ENCODE measurements at places on chromosomes 1 and 21.
A peak's percentile ranks its signal among the peaks of the same experiment; 100 is the strongest.

DNA sequence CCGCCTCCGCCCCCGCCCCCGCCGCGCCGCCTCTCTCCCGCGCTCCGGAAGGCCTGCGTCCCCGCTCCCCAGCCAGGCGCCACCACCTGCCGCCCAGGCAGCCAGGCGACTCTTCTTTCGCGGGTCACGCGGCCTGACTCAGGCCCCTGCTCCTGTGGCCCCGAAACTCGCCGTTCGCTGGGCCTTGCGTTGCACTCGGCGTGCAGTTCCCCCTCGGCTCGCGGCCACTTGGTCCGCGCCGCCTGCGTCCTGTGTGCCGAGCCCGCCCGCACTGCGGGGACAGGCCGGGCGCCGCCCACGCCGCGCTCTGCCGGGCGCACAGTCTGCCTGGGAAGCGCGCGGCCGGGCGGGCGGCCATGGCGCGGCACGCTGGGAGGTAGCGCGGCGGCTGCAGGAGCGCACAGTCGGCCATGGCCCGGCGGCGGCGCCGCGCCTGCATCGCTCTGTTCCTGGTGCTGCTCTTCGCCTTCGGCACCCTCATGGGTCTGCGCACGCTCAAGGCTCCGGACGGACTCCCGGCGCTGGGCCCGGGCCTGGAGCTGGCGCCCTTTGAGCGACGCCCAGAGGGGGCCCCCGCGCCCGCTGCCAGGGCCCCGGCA lies at the start of gene MANEAL:
MANEAL (plus strand) TSS at position 75 of the 599 bp plus-strand sequence; CDS start at position 411, 336 bp downstream.
- DNase-seq: peak; percentile 10

GRCh38 chr1:231931846-231932454 lies 305.4 kb downstream of the DISC1 start:
- DNase-seq: no peak

GRCh38 chr1:42319871-42320484 lies 15.1 kb downstream of the FOXJ3 start:
- peak; percentile 46 for DNase-seq

- DNase-seq: no peak
Measured at GRCh38 chr1:244302876-244303609, 148.7 kb downstream of the ADSS2 start.

DNA sequence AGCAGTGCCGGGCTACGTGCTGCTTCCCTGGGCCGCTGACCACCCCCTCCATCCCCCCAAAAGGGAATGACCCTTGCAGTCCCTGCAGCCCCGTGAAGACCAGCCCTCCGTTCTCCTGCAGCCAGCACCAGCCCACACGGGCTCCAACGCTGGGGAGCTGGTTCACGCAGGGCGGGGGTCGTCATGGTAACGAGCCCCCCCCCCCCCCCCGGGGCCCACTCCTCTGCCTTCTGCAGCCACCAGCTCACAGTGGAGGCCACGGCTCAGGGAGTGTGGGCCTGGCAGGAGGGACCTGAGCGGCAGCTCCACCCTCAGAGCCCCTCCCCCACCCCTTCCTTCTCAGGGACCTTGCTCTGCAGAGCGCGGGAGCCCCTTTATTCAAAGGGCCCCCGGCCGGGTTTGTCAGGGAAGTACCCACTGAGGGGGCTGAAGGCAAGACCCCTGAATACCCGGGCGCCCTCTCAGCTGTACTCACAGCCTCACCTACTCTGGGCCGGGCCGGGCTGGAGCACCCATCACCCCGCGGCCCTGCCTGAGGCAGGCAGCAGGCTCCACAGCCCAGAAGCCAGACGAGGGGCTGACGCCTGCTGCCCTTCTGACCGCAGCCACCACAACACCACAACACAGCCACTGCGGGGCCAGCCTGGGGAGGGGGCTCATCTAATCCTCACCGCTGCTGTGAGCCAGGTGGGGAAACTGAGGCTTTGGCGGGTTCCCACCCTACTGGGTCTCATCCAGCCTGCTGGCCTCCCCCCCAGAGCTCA lies 12.6 kb downstream of the MEGF6 start:
- no peak for DNase-seq
